ENCODE measurements at places on chromosomes 5 and 9. TPM values are rescaled to one million over a fixed set of nuclear protein-coding genes. Genes with fewer than 3 reads are reported as not detected.
A peak's percentile ranks its signal among the peaks of the same experiment; 100 is the strongest.

The ADGRV1 gene
- 23.1 TPM for total RNA-seq

The C6 gene
- total RNA-seq = not detected

The ALG2 gene
- 28.9 TPM for total RNA-seq

The SLC34A3 gene
- not detected for total RNA-seq

The C1QTNF2 gene
- total RNA-seq = not detected

The PCDHB14 gene
- total RNA-seq = 8.4 TPM

The BTNL3 gene
- 0.36 TPM for total RNA-seq

The LMX1B gene
- 0.26 TPM for total RNA-seq

The SLC6A7 gene
- not detected for total RNA-seq

The TSSK1B gene
- total RNA-seq = not detected

DNA sequence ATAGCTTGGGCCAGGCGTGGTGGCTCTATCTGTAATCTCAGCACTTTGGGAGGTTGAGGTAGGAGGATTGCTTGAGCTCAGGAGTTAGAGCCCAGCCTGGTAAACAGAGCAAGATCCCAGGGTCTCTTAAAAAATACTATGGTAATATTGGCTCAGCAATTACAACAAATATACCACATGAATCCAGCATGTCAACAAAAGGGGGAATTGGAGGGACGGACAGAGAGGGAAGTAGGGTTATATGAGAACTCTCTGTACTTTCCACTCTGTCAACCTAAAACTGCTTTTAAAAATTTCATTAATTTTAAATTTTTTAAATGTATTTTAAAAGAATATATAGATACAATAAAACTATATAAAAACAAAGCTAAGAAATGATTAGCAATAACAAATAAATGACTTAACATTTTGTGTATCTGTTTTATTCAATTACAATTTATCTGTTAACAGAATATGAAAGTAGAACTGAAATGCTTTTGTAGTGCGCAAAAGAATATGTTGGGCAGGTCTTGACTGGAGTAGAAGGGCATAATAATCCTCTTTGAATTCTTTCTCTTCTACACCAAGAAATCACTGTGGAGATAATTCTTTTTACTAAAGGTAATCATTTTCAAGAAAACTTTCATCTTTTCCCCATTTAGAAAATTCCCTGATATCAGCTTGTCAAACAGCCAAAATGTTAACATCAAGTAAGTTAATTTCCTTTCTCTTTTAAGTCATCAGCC, 12.9 kb upstream of the CDC42SE2 start:
- no peak for DNase-seq

DNA sequence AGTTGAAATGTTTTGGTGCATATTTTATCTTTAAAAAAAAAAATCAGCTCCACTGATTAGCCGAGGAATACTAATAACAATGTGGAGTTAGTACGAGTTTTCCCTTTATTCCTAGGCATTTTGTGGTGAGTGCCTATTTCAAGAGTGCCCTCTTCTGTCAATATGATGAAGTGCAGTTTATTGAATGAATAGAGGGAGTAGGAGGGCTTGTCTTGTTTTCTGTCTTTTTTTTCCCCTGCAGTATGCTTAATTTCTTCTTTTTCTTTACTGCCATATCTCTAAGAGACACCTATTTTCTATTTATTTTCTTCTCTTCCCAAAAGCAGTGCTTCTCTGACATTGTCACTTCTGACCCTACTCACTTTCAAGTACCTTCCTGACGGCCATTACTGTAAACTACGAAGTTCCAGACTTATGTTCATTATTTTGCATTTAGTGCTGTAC, 169.6 kb upstream of the PITX1 start:
- no peak for DNase-seq

DNA sequence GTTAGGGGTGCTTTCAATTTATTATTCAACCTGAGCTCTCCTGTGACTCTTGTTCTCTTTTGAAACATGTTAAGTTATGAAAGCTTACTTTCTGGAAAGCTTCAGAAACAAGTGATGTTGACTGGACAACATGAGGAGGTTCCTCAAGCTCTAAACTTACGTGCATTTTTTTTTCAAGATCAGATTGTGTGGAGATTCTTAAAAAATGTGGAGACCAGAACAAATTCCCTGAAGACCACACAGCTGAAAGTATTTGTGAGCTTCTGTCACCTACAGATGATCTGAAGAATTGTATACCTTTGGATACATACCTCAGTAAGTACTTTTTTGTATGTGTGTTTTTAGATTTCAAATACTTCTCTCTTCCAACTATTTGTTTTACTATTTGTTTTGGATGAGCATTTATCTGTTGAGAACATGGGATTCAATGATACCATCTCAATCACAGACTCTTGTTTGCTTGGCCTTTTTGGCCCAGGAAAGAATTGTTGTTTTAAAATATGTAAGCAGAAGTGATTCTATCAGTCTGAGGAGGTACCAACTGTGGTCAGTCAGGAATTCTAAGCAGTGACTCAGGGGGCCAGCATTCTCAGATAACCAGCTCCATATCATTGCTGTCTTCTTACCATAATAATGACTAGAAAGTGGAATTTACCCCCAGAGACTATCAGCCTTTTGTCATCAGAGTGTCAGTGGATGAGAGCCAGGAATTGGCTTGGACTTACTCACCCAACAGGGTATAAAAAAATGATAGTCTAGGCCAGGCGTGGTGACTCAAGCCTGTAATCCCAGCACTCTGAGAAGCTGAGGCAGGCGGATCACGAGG, 34.4 kb upstream of the GLIPR2 start:
- no peak for DNase-seq

DNA sequence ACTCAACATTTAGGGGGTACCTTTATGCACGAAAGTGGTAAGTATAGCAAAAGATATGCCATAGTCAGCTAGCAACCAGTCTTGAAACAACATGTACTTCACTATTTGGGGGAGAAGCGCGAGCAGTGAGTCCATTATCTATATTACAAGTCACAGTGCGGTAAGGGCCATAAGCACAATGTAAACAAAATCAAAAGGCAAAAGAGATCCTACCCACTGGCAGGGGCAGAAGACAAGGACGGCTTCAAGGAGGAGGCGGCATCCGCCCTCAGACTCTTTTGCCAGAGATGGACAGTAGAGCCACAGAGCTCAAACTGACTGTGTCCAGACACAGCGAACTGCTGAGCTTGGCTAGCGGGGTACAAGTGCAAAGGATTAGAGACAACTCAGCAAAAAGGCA, 9.6 kb downstream of the MAPK9 start:
- no peak for DNase-seq

DNA sequence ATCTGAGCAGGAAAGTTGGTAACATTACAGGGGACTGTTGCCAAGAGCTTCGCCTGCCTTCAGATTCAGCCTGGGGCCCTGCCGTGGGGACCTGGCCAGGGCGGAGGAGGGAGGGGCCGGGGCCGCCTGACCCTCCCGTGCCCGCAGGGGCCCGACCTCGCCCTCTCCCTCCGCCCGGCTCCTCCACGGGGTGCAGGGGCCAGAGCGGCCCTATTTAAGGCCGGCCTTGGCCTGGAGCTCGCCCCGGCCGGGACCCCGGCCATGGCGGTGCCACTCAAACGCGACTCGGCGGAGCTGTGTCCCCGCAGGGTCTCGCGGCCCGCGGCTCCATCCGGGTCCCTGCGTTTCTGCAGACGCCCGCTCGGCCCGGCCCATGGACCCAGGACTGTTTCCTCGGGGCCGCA, 757 bp downstream of the TMEM250 start:
- DNase-seq = peak; percentile 54

DNA sequence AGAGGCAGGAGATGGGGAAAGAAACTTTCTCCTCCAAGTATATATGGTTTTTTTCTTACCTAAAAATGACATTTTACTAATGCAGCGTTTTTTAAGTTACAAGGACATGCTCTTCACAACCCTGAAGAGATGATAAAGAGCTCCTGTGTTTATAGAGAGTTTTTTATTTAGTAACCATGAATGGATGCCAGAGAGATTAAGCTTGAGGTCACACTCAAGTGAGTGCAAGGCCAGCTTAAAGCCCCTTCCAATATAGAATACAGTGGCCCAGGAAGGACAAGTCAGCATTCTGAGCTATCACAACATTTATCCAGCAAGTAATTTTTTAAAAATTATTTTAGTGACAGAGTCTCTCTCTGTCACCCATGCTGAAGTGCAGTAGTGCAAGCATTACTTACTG, 6.7 kb upstream of the HAVCR2 start:
- DNase-seq = no peak

GRCh38 chr5:139904816-139905661, 109.4 kb downstream of the PSD2 start:
- DNase-seq = no peak

DNA sequence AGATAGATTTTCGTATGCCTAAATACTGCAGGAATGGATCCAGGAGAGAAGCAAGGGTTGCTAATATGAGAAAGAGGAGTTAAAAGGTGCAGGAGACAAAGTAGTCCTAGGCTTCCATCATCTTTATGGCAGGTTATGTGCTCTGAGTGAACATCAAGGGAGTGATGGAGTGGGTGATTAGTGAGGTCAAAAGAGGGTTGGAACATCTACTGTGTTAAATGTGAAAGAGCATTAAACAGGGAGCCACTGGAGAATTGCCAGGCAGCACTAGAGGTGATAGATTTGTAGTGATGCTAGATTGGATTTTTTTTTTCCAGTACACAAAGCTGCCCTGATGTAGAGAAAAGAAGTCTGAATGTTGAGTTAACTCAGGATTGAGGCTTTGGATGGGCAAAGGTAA, 199.3 kb downstream of the NMUR2 start:
- no peak for DNase-seq

DNA sequence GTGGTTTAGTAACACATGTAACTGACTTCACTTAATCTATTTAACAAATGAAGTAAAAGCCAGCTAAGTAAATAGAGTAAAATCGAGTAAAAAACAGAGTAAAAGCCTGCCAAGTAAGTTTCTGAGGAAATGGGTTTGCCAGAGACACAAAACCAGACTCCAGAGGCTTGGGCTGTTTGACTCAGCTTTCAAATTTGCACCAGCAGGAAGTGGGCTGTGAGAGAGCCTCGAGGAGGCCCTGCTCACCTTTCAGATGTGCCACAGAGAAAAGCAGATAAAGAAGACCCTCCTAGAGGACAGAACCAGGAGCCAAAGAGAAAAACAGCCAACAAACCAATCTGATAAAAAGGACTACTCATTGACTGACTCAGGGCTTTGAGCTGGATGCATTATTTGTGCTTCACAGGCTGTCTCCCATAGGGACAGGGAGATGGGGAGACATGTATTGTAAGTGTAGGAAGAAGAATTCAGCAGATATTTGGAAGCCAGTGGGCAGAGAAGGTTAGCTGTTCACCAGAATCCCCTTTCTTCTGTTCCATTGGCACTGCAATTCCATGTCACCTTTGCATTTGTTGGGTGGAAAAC, 14.4 kb upstream of the AMACR start:
- DNase-seq = no peak

DNA sequence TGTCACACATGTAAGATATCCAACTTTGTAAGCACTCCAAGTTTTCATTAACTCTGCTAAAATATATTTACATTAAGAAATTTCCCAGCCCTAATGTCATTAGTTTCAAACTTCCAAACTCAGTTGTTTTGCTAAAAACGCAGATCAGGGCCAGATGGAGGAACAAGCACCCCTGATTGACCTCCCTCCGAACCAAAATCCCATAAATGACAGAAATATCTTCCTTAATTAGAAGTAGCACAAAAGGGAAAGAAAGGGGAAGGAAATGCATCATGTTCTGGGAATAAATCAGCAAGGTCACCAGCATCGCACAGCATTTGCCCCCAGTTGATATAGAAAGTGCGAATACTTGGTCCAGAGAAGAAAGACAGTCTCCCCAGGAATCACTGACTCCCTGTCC, 61.4 kb upstream of the RUFY1 start:
- no peak for DNase-seq

- DNase-seq = no peak
Measured at GRCh38 chr5:159559337-159559736, 229.1 kb upstream of the IL12B start.

- no peak for DNase-seq
Measured at GRCh38 chr9:117783828-117784227, 79.6 kb downstream of the TLR4 start.

GRCh38 chr5:144040615-144041305, 129.7 kb downstream of the YIPF5 start:
- DNase-seq = no peak

DNA sequence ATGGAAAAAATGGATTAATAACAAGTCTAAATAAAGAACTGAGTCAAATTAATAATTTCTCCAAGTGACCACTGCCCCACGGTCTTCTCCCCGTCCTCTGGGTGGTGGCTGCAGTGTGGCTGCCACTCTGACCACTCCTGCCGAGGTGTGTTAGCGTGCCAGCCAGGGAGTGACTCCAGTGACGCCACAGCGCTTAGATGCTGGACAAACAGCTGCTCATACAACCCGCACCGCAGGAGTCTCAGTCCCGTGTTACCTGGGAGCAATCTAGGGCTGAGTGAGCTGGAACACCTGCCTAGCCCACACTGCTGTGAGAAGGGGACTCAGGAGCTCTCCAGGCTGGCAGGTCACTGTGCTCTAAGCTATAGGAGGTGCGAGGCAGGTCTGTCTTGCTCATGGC, 10.2 kb downstream of the MAPK9 start:
- DNase-seq = no peak

GRCh38 chr5:57277085-57277484, 103.2 kb downstream of the GPBP1 start:
- no peak for DNase-seq

- DNase-seq = no peak
Measured at GRCh38 chr5:135204151-135204600, 170.1 kb upstream of the PITX1 start.

GRCh38 chr9:96031366-96031824, 155.9 kb downstream of the ERCC6L2 start:
- DNase-seq = no peak

- no peak for DNase-seq
Measured at GRCh38 chr5:71623221-71623794, 36.2 kb downstream of the MCCC2 start.

DNA sequence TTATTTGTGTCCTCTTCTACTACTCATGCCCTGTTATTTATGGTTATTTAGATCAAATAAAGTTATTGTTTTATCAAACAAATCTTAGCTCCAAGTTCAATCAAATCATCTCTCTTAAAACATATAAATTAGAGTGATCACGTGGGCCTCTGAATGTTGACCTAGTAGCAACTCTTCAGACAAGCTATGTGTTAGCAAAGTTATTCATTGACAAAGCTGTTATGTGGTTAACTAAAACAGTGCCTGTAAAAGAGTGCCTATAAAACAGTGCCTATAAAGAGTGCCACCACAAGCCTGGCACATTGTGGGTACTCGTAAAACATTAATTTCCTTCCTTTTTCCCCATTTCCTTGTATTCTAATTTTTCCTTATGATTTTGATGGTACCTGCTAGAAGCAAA, 421.9 kb downstream of the HCN1 start:
- DNase-seq = no peak

DNA sequence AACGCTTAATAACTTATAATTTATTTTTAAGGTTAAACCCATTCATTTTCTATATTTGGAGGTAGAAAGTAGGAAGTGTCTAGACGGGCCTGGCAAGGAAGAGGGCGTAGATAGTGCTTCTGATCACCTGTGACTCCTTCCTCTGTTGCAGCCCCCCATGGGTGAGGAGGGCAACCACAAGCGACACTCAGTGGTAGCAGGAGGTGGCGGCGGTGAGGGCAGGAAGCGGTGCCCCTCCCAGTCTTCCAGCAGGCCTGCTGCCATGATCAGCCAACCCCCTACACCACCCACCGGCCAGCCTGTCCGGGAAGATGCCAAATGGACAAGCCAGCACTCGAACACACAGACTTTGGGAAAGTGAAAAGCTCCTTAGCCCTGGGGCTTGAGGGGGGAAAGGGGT, 36.7 kb downstream of the FAXDC2 start:
- DNase-seq = no peak
